ENCODE measurements at places on chromosomes 4 and X.
A peak's percentile ranks its signal among the peaks of the same experiment; 100 is the strongest.

DNA sequence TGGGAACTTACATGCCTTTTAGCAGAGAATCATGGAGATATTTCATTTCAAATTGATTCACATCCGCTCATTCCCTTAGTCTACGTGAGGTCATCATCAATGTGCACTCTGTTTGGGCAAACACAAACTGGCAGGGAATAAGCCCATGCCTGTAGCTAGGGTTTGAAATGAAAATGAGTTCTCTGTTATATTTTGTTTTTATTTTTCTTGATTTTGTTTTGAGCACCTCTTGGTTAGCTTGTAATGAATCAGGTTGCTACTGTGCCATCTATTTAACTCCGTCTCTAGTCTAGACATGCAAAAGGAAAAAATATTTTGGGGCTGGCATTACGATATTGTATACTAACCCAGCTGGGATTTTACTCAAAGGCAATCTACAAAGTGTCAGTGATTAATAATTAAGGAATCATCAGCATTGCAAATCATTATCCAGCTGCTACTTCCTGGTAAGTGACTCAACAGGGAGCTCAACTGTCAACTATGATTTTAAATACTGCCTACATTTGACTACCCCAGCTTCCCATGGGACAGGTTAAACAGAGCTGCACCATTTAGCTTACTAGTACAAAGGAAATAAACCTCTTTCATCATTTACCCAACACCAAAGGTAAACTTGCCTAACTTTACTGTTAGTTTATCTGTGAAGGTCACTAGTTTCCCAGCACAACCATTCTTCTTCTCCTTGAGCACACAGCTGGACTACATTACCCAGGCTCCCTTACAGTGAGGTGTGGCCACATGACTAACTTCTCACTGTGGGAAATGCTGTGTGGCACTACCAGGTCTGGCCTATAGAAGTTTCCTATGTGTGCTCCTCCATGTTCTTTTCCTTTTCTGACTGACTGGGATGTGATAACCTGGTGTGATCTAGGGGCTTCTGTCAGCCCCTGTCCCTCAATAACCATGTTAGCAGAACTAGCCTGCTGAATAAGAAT lies 21.2 kb upstream of the TRPC5OS start:
- DNase-seq = no peak

DNA sequence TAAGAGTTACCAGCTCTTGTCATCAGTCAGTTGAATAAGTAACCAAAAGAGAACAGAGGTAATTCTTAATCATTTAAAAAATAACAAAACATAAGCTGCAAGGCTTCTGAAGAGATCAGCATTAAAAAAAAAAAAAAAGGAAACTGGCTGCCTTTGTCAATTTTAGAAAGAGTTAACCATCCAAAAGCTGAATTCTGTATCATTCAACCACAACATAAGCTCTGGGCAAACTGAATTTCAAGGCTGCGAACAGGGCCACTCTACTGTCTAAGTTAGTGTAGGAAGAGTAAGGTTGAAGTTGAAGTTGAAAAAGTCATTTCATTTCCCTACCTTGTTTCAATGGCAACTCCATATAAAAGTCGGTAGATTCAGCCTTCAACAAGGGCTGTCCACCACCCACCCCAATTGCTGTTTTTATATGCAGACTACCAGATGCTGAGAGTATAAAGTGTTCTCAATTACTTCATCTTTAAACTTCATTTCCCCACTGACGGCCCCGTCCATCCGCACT lies 1.1 kb upstream of the LIN54 start:
- DNase-seq = peak; percentile 51

GRCh38 chrX:154372612-154373022 lies 1.8 kb downstream of the FLNA start:
- DNase-seq = peak; percentile 66

DNA sequence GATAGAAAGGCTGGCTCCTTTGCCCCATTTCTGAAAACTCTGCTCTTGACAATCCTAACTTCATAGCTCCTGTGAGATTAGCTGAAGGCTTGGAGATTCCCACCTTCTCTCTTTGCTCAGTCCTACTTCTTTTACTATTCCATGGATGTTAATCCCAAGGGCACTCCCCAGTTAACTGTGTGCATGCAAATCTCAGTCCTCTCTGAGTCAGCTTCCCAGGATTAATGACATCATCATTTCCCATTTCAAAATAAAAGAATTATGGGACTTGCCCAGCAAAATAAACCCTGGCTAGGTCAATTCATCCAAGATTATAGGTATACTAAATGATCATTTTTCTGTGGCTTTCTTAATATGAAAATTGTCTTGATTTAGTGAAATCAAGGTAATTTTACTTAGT lies 328.6 kb upstream of the NR3C2 start:
- DNase-seq = no peak

DNA sequence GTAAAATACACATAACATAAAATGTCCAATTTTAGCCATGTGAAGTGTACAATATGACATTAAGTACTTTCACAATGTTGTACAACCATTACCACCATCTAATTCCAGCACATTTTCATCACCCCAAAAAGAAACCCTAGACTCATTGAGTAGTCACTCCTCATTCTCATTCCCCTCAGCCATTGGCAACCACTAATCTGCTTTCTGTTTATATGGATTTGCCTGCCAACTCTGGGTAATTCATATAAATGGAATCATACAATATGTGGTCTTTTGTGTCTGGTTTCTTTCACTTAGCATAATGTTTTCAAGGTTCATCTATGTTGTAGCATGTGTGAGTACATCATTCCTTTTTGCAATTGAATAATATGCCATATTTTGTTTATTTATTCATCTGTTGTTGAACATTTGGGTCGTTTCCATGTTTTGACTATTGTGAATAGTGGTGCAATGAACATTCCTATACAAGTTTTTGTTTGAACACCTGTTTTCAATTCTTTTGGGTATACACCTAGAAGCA lies 43.0 kb downstream of the EIF2S3 start:
- DNase-seq = no peak

GRCh38 chr4:16496501-16496900 lies 270.2 kb upstream of the TAPT1 start:
- no peak for DNase-seq

GRCh38 chr4:111632641-111633151 lies 512.6 kb upstream of the FAM241A start:
- DNase-seq = no peak
